Brain (organoid and tissue), 16 donors: ENCODE measurements at places on chromosomes 1 and 21.

- no peak for DNase-seq
Measured at GRCh38 chr1:220457957-220458609, 69.9 kb upstream of the MARK1 start.

GRCh38 chr1:37047542-37047941, 13.2 kb upstream of the GRIK3 start:
- peak; percentile 65 for DNase-seq

GRCh38 chr1:168609741-168610510, 33.5 kb downstream of the XCL1 start:
- no peak for DNase-seq

GRCh38 chr1:168979276-168979675, 127.2 kb upstream of the ATP1B1 start:
- no peak for DNase-seq

GRCh38 chr1:88892357-88892877, 1.1 kb upstream of the GTF2B start:
- peak; percentile 11 for DNase-seq
